ENCODE measurements at places on chromosomes 5 and 9.

GRCh38 chr5:73031839-73032238 lies 76.0 kb downstream of the FCHO2 start:
- DNase-seq: no peak

GRCh38 chr5:39520232-39520572 lies 95.4 kb upstream of the DAB2 start:
- no peak for DNase-seq

GRCh38 chr9:36717276-36717675 lies 144.6 kb downstream of the MELK start:
- DNase-seq: no peak

GRCh38 chr5:53219610-53220009 lies 110.1 kb upstream of the MOCS2 start:
- DNase-seq: no peak

DNA sequence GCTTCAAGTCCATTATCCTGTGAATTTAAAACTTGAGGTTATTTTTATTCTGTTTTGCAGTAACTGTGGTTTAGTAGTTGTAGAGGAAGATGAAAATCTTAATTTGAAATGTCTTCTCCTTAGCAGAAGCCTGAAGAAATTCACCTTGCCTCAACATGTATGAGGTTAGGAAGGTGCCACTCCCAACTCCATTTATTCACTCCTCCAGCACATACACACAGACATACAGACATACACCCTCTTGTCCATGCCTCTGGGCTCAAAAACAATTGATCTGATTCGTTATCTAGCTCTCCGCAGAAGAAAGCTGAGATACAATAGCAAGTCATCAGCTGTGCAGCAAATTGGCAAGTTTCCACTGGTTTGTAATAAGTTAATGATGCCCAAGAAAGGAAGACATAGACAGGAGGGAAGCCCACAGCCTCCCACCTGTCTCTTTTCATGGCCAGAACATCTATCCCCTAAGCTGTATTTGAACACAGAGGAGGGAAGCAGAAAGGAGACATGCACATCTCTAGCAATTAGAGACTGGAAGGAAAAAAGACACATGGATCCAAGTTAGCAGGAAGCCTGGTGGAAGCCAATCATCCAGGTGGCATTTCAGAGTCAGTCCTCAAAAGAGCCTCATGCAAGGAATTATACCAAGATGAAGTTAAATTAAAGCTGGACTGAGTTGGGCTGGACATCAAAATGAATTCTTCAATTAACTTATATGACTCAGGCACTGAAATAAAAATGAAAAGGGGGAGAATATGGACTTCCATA lies 257.9 kb downstream of the ASTN2 start:
- no peak for DNase-seq

DNA sequence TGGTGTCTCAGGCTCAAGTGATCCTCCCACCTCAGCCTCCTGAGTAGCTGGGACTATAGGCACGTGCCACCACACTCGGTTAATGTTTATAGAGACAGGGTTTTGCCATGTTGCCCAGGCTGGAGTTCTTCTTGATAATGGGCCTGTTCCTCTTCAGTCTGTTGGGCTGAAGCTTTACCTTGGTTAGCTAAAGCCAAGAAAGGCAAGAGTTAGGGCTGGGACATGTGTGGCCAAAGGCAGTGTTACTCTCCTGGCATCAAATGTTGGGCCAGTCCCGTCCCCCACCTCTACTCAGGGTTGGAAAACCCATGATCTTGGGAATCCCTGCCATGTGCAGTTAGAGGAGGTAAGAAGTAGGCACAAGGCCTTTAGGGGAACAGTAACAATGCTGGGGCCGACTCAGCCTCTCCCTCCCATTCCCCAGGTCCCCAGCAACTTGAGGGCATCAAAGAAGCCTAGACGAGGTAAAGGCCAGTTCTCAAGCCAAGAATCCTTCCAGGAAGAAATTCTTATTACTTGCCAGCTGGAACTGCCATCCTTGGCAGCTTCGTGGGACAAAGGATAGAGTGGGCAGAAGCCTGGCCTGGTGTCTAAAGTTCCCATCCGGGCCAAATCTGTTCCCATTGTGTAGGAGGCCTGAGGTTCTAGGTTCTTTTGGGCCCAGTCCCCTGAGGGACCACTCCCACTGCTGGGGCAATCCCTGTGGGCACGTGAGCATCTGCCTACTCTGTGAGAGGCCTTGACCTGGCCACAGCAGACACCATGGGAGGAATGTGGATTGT lies 4.5 kb downstream of the EGR1 start:
- DNase-seq: no peak

DNA sequence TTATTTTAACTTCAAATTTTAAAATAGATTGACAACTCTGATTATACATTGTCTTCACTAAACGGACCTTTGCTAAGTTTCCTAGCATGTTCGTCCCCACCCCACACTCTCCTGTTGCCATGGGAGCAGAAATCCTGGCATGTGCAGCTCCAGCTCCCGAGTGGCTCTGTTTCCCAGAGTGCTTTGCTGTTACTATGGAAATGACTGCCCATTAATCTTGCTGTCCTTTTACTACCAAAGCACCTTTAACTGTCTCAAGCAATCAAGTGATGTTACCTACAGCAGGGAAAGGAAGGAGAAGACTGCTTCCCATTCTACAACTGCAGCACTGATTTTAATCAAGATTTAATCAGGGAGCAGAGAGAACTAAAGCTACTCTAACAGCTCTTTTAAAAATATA lies 212.0 kb upstream of the KIF2A start:
- DNase-seq: no peak

GRCh38 chr9:5389109-5389732 lies 48.5 kb downstream of the PLGRKT start:
- no peak for DNase-seq

GRCh38 chr9:124293718-124294506 lies 36.2 kb downstream of the NEK6 start:
- no peak for DNase-seq

DNA sequence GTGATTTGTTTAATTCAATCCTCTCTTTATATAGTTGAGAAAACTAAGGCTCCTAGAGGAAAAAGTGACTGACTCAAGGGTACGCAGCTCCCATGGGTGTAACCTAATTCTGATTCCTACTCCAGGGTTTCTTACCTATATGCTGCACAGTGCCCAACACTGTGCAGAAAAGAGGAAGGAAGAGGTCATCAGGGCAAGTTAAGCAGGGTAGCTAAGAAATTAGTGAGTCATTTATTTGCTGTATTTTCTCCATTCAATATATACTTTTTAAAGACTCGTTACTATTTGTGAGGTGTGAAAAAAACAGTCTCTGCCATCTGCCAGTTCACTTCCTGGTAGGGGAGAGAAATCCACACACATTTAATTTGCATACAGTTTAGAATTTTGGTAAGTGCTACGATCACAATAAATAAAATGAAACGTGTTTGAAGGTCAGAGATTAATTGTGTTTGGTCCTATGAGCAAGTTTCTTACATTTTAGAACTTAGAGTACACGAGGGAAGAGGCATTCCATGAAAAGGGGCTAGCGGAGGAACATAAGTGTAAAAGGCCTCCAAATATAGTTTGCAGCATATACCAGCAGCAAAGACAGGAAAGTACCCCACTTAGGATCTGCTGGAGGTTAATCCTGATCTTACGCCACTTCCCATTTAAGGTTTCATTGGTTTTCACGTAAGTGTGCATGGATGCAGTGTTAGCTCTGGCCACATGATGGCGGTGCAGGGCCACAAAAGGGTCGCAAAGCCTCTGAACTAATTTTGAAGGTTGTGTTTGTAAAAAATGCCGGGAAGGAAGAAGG lies 59.9 kb upstream of the TLR4 start:
- DNase-seq: peak; percentile 88

GRCh38 chr5:148511810-148512347 lies 128.1 kb downstream of the FBXO38 start:
- no peak for DNase-seq

DNA sequence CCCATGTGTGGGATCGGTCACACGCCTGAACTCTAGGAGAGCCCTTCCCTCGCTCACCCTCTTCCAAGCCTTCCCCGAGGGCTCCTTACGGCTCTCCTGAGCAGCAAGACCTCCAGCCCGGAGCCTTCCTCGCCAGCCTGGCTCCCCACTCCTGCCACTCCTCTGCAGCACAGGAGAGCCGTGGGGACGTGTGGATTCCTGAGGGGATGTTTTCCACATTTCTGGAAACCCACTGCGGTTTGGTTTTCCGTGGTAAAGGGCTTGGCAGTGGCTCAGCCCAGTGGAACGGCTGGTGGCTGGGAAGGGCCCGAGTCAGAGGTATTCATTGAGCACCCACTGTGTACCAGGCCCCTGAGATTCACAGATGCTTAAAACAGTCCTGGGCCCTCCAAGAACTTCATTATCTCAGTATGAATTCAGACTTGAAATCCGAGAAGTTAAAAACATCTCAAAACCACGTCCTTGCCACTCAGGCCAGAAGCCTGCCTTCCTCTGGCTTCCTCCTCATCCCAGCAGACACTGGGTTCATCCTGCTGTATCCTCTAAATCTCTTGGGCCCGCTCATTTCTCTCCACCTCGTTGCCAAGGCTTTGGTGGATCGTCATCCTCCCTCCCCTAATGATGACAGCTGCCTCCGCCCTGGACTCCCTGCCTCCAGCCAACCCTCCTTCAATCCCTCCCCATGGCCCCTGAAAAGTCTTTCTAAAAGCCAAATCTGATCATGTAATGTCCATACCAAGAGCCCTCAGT lies 109.6 kb downstream of the FGF18 start:
- no peak for DNase-seq

DNA sequence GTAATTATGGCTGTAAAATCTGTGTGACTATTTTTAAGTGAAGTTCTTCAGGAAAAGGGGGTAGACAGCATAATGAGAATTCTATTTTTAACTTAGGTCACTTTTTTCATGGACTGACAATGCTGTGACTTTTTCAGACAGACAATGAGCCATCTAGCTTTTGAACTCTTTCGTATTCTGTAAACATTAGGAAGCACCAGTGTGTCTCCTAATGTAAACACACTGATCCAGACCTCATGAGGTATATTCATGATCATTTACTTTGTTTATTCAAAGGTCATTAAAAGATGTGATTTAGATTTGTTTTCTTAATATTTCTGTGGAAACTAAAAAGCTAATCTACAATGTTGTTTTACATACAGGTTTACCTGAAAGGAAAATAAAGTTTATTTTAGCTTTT lies 352.6 kb downstream of the ADGRV1 start:
- no peak for DNase-seq

DNA sequence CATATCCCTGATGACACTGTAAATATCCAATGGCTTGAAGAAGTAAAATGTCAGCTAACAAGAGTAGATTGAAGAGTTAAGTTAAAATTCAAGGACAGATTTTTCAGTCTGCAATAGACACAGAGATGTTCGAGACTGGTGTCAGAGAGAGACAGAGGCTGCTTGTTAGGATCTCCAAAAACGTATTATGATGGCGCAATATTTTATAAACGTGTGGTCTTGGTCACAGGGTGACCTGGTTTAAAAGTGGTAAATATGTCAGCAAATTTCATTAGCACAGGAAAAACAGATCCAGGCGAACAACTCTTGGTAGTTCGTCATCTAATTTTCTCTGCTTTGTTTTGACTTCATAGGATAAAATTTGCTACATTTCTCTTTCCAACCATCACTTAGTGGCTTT lies 317.4 kb downstream of the MCTP1 start:
- no peak for DNase-seq

GRCh38 chr5:159855476-159856191 lies 60.6 kb upstream of the ADRA1B start:
- no peak for DNase-seq

- no peak for DNase-seq
Measured at GRCh38 chr5:50814556-50814955, 148.1 kb downstream of the PARP8 start.

DNA sequence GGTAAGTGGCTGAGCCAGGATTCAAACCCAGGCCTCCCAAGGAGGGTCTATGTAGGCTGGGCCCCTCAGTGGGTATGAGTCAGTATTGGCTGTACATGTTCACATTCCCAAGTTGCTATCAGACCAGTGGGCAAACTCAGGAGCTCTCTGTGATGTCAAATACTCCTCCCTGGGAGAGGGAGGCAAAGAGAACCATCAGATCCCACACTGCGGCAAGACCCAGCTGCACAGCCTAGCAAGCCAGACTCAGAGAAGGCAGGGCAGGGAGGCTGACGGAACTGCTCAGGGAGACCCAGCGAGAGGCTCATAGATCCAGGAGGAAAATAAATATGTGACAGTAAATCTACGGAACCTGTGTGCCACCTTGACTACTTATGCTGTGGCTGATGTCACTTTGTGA lies 42.6 kb upstream of the SAP30L start:
- no peak for DNase-seq

All from suprapubic skin (tissue), 4 donors.